ENCODE measurements at places on chromosomes 6 and 20. TPM values are rescaled to one million over a fixed set of nuclear protein-coding genes. Genes with fewer than 3 reads are reported as not detected.

The DPPA5 gene
- total RNA-seq = not detected

The OR2H1 gene
- not detected for total RNA-seq

The SLC4A11 gene
- total RNA-seq = 9.4 TPM

The CASS4 gene
- 0.27 TPM for total RNA-seq

The FAXC gene
- total RNA-seq = 1.5 TPM

The EYA2 gene
- 0.35 TPM for total RNA-seq

The PROKR2 gene
- total RNA-seq = not detected

DNA sequence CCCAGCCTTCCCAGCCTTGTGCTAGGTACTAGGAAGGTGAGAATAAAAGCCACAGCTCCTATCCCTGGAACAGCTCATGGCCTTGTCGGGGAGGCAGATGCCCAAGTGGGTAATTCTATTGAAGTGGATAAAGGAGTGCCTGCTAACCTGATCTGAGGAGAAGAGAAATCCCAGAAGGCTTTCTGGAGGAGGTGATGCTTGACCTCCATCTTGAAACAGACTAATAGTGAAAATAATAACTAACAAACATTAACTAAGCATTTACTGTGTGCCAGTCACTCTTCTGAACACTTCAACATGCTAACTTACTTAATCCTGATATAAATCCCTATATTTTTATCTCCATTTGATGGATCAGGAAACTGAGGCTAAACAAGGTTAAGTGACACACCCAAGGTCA, 493.2 kb upstream of the CHD6 start:
- peaks cover 13% of the 10 kb centered on the region for H3K27me3 ChIP-seq
- H3K36me3 ChIP-seq = no peaks in the 10 kb centered on the region
- no peaks in the 10 kb centered on the region for H3K4me1 ChIP-seq
- no peak overlapping the region for H3K4me3 ChIP-seq
- H3K27ac ChIP-seq = no peak overlapping the region

GRCh38 chr20:10504608-10504993, 69.5 kb downstream of the SLX4IP start:
- H3K27me3 ChIP-seq = no peaks in the 10 kb centered on the region
- no peak overlapping the region for H3K27ac ChIP-seq
- H3K4me1 ChIP-seq = no peaks in the 10 kb centered on the region
- no peaks in the 10 kb centered on the region for H3K36me3 ChIP-seq

- no peaks in the 10 kb centered on the region for H3K36me3 ChIP-seq
- DNase-seq = no peak
- H3K4me1 ChIP-seq = peaks cover 37% of the 10 kb centered on the region
- no peak overlapping the region for H3K27ac ChIP-seq
- no peak overlapping the region for H3K4me3 ChIP-seq
These were observed 299.1 kb upstream of the PRDM1 start for GRCh38 chr6:105786890-105787655.

DNA sequence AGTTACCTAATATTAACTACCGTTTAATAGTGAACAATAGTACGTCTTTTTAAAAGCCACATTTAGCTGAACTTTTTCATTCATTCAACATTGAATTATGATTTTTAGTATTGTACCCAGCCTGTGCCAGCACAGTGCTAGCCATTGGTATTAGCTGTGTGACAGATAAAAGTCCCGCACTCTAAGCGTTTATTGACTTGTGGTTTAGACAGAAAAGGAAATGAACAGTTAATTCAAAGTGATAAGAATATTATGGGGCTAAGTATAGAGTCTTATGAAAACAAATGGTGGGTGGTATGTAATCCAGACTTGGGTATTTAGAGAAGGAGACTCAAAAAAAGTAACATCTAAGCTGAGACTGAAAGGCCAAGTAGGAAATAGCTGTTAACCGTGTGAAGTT, 202.3 kb downstream of the RPS12 start:
- no peaks in the 10 kb centered on the region for H3K36me3 ChIP-seq
- H3K27me3 ChIP-seq = no peaks in the 10 kb centered on the region
- DNase-seq = no peak
- peaks cover 15% of the 10 kb centered on the region for H3K4me1 ChIP-seq
- no peak overlapping the region for H3K27ac ChIP-seq
- H3K4me3 ChIP-seq = no peak overlapping the region

- H3K27me3 ChIP-seq = no peaks in the 10 kb centered on the region
- H3K36me3 ChIP-seq = no peaks in the 10 kb centered on the region
- no peak for DNase-seq
- H3K4me1 ChIP-seq = no peaks in the 10 kb centered on the region
These were observed 75.8 kb downstream of the TMEM170B start for GRCh38 chr6:11613336-11613735.

DNA sequence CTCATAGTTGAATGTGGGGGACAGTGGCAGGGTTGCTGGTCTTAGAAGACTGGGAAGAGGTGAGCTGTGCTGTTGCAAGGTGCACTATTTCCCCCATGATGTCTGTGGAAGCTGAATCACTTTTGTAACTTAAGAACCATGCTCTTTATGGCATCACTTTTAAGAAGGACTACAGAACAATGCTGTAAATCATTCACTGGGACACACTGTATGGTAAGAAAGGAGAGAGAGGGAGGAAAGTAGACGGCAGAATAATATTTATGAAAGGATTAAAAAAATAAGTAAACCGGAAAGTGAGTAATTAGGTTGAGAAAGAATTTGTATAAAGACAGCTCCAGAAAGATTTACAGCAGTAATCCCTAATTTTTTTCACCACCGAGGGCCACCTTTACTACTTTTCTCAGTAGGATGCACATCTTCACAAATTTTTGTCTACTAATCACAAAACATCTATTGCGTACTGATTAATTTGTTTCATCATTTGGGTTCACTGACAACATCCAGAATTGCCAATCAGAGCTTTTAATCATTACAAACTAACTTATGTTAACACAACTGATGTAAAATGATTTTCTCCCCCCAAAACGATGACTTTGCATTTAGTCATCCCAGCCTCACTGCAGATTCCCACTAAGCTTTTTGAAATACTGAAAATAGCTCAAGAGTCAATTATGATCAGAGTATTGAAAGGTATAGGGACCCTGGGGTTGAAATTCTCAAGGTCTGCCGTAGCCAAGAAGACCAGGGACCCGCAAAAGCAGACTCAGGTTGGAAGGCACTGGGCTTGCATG, 560.7 kb upstream of the NOX3 start:
- H3K4me3 ChIP-seq = no peak overlapping the region
- H3K4me1 ChIP-seq = no peaks in the 10 kb centered on the region
- H3K36me3 ChIP-seq = no peaks in the 10 kb centered on the region
- no peak overlapping the region for H3K27ac ChIP-seq
- DNase-seq = no peak

- peaks cover 70% of the 10 kb centered on the region for H3K36me3 ChIP-seq
- H3K4me3 ChIP-seq = peak overlapping the region; percentile 90
- no peak for DNase-seq
- H3K4me1 ChIP-seq = peaks cover 50% of the 10 kb centered on the region
These were observed 2.3 kb downstream of the PLAGL2 start for GRCh38 chr20:32205110-32205842.

GRCh38 chr6:107866606-107867301, 42.6 kb upstream of the SCML4 start:
- H3K27me3 ChIP-seq = no peaks in the 10 kb centered on the region
- peaks cover 14% of the 10 kb centered on the region for H3K36me3 ChIP-seq
- H3K4me1 ChIP-seq = no peaks in the 10 kb centered on the region
- DNase-seq = peak; percentile 40
- H3K27ac ChIP-seq = no peak overlapping the region
- H3K4me3 ChIP-seq = no peak overlapping the region

GRCh38 chr6:34970957-34971356, 81.9 kb downstream of the ANKS1A start:
- H3K27me3 ChIP-seq = no peaks in the 10 kb centered on the region
- no peak overlapping the region for H3K4me3 ChIP-seq
- no peak for DNase-seq
- H3K4me1 ChIP-seq = no peaks in the 10 kb centered on the region

- no peak overlapping the region for H3K27ac ChIP-seq
- H3K4me1 ChIP-seq = peaks cover 21% of the 10 kb centered on the region
- peaks cover 20% of the 10 kb centered on the region for H3K36me3 ChIP-seq
- peak overlapping the region; percentile 89 for H3K4me3 ChIP-seq
- DNase-seq = peak; percentile 70
- peaks cover 3% of the 10 kb centered on the region for H3K27me3 ChIP-seq
These were observed 545 bp downstream of the ACTR5 start for GRCh38 chr20:38748861-38749149.

- H3K36me3 ChIP-seq = no peaks in the 10 kb centered on the region
- no peak overlapping the region for H3K27ac ChIP-seq
- no peaks in the 10 kb centered on the region for H3K27me3 ChIP-seq
These were observed 186.3 kb downstream of the ADGB start for GRCh38 chr6:146785001-146785585.
